Hepatocyte (in vitro differentiated cells): ENCODE measurements at places on chromosomes 6 and 20. TPM values are rescaled to one million over a fixed set of nuclear protein-coding genes. Genes with fewer than 3 reads are reported as not detected.

SUMO4 gene
- total RNA-seq = 2.2 and 2.6 TPM in 2 replicates

GRCh38 chr20:14878676-14879019 is 541.2 kb upstream of the FLRT3 start:
- DNase-seq = no peak

- DNase-seq = no peak
Observed at GRCh38 chr20:59253779-59254319, 46.6 kb upstream of the EDN3 start.

DNA sequence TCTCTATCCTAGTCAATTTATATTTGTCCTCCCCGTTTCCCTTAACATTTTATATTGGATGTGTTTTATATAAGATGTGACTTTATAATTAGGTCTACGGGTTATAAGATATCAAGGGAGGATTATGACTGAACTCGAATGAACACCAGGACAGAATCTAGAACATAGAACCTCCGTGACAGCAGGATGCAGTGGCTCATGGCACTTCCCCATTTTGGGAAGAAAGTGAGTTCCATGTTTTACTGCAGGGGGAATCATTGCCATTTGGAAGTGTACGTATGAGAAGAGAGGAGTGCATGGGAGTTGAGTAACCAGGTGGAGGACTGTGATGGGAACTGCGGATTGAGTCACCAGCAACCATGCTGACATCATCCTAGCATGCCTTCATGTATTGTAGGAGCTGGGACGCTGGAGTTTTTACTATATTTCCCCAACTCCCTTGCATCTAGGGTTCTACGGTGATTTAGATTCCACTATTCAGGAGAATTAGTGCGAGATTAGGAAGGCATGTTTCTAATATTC is 56.1 kb upstream of the FOXC1 start:
- DNase-seq = no peak

DNA sequence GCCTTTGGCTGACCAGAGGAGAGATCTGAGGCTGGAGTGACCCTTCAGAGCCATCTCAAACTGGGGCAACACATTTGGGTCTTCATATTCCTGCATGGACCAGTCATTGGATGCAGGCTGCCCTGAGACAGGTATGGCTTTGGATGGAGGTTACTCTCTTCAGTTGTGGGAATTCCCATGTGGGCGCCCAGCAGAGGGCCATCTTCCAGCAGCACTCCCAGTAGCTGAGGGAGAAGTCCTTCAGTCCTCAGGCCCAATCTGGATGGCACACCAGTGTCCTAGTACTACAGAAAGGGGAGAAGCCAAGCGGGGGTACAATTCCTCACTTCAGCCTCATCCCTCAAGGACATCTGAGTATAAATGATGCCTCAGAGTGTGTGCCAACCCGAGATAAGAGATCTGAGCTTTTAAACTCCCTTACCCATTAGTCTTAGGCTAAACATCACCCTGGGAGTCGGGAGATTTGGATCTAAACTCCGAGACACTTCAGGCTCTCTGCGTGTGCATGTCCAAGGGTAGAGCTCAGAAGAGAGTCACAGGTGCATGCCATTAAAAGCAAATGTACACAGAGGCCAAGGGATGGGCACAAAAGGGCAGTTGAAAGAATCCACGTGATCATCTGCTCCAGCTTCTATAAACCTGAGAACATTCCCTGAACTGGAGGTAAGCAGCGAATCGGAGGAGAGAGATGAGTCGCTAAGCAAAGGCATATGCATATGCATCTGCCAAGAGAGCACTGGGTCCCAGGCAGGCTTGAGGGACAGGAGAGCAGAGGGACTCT is 204.6 kb downstream of the CD83 start:
- peak; percentile 19 for DNase-seq
